ENCODE measurements at places on chromosomes 4 and X.
A peak's percentile ranks its signal among the peaks of the same experiment; 100 is the strongest.

- no peak for DNase-seq
These were observed 6.3 kb downstream of the LONRF3 start for GRCh38 chrX:118980761-118981160.

GRCh38 chr4:5018096-5018495, 1.2 kb downstream of the CYTL1 start:
- no peak for DNase-seq

DNA sequence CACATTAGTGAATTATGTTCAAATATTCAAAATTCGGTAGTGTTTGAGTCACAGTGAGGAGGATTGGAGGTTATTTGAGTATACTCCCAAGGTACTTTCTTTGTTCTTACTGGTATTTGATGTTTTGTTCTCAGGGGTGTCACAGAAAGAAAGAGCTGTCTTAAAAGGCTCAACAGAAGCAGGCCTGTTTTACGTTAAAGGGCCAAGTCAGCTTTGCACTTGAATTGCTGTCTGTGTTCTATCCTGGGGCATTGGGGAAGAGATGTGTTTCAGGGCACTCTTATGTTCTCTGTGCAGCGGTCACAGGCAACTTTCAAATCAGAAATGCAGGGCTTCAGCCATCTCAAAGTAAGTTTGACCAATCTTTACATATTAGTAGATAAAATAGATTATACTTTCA, 1113.1 kb upstream of the LCORL start:
- DNase-seq = peak; percentile 15

DNA sequence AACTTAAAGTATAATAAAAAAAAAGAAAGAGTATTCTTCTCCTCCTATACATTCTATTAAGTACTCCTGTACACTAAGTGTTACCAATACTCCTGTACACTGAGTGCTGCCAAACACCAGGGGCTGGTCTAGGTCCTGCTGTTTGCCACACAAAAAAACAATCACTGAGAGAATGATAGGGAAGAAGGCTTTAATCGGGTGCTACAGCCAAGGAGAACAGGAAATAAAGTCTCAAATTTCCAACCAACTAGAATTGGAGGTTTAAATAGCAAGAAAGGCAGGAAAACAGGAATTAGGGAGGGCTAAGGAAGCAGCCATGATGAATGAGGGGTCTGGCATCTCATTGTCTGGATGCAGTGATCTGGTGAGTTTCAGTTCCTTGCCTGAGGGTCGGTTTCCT, 239.8 kb downstream of the ZNF674 start:
- no peak for DNase-seq

DNA sequence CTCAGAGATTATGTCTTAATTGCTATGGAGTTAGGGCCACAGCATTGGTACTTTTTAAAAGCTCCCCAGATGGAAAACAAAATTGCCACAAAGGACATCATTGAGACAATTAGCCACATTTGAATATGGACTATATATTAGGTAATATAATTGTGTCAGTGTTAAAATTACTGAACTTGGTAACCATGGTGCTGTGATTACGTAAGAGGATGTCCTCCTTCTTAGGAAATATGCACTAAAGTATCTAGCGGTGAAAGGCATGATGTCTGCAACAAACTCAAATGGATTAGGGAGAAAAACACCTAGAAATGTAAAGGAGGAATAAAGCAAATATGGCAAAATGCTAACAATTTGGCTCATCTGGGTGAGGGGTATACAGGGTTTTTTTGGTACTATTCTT, 89.9 kb upstream of the PAK3 start:
- no peak for DNase-seq

- no peak for DNase-seq
These were observed 90.0 kb upstream of the EXOC1L start for GRCh38 chr4:55729351-55730279.

GRCh38 chr4:75248770-75249407, 265.3 kb downstream of the RCHY1 start:
- DNase-seq = no peak

GRCh38 chr4:13544606-13545393, 492 bp upstream of the NKX3-2 start:
- DNase-seq = peak; percentile 20

- no peak for DNase-seq
These were observed 15.8 kb upstream of the SRD5A3 start for GRCh38 chr4:55330241-55330640.

GRCh38 chrX:53481816-53482465, 47.8 kb upstream of the HSD17B10 start:
- DNase-seq = peak; percentile 64

Data from pons (tissue), 1 donor.